Stimulated activated CD4-positive, alpha-beta T cell treated with anti-CD3 and anti-CD28 coated beads, Interleukin-4, amount 100 ng/mL, for 48 hours (primary cell): ENCODE measurements at places on chromosomes 7 and 10.

DNA sequence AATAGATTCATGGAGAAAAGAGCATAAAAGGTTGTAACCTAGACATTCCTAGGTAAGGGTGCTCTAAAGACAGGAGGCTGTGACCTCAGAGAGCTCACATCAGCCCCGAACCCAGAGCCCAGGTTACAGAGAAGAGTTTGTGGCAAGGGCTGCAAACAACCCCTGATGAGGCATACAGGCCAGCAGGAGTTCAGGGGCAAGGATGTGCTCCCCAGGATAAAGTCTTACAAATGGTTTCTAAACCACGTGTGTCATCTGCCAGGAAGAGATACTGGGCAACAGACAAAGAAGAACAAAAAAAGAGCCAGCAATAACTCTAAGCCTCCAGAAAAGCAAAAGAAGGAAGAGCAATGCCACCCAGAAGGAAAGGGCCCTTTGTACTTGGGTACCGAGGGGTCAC is 27.7 kb downstream of the NCAPG2 start:
- DNase-seq, result no peak

- no peak for DNase-seq
Measured at GRCh38 chr7:24836084-24836483, 78.8 kb upstream of the GSDME start.

DNA sequence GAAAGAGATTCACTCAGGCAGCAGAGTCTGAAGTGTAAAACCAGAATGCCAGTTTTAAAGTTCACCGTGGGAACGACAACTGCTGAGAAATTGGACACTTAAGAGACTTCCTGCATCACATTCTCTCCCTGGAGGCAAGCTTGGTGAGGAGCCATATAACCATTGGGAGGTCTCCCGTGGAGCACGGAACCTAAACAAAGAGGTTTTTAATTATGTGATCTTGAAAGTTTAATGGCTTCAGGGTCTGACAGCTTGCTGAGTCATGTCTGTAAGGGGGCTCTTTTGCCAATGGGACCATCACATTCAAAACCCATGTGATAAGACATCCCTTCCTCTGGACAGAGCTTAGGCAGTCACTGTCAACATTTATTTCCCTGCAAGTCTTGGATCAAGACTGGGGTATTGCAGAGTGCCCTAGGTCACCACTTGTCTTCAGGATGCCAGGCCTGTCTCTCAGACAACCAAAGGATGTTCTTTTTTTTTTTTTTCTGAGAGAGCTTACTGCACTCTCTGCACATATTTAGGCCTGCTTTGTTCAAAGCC is 674.4 kb downstream of the TYW1 start:
- no peak for DNase-seq

DNA sequence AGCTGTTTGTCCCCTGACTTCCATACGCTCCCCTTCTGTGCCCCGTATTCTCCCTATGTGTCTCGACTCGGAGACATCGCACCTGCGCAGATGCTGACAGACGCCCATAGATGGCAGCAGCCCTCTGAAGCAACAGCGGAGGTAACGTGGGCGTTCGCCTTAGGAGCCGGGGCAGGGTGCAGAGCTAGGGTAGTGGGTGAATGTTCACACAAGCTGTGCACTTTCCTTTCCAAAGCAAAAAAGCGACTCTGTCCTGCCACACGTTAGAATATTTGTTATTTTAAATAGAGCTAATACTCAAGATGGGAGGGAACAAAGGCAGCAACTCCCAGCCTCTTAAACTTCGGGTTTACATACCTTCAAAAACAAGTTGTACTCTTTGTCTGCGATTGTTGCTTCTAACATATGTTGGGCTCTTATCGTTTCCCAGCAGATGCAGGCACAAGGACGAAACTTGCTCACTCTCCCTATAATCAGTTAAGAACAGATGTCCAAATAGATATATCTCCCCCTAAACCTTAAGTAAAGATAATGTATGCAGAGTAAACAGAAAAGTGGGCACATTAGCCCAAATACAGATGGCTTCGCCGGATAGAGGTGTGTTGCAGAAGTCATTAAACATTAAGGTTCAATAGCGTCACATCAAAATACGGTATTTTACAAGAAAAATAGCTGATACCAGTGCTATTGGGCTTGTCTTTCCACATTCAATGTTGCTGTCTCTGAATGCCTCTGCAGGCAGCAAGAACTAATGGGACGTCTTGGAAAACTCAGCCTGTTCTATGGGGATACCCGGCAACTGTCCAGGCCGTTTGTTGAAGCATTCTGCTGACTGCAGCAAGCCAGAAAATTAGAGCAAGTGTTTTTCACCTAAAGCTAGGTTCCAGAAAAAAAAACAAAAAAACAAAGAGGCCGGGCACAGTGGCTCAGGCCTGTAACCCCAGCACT is 340.3 kb upstream of the PRKCQ start:
- DNase-seq, result peak; percentile 76

DNA sequence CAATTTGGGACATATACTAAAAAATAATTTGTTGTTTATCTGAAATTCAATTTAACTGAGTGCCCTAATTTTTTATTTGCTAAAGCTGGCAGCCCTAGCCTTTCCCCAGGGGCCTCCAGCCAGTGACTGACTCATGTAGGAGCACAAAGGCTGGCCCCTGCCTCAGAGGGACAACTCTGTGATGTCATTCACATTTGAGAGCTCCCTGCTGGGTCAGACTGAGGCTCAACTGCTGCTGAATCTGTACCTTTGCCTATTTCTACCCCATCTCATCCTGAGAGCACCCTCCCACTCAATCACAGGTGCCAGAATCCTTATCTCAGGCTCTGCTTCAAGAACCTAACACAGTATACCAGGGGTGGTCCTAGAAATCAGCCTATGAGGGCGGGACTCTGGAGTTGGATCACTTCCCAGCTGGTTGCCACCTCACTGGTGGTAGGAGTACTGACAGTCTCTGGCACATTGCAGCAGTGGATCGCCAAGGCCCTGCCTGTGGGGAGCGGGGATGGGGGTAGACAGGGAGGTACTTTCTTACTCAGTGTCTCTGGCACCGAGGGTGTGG is 11.6 kb downstream of the GCK start:
- DNase-seq, result no peak

- no peak for DNase-seq
Measured at GRCh38 chr7:149868623-149869290, 5.0 kb upstream of the ATP6V0E2 start.

- no peak for DNase-seq
Measured at GRCh38 chr10:7184660-7185366, 226.0 kb downstream of the SFMBT2 start.

DNA sequence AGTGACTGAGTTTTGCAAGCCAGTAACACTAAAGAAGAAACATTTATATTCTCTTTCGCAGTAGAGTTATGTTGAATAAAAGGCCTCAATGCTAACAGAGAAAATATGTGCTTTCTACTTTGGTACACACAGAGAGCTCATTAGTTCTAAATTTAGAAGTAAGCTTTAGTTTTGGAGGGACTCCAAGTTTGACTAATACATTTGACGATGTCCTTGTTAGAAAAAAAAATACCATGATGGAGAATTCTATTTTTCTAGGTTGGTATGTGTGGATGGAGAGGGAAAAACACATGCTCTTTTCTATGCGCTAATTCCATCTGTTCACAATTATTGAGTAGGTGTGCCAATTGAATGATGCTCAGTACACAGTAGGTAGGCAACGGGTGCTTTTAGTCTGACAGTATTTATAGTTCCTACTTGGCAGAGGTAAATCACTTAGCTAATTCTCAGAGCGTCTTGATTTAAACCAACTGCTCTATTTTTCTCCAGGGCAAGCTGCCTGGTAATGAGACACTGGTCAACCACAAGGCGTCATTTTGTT is 327.2 kb upstream of the AKR1E2 start:
- no peak for DNase-seq

DNA sequence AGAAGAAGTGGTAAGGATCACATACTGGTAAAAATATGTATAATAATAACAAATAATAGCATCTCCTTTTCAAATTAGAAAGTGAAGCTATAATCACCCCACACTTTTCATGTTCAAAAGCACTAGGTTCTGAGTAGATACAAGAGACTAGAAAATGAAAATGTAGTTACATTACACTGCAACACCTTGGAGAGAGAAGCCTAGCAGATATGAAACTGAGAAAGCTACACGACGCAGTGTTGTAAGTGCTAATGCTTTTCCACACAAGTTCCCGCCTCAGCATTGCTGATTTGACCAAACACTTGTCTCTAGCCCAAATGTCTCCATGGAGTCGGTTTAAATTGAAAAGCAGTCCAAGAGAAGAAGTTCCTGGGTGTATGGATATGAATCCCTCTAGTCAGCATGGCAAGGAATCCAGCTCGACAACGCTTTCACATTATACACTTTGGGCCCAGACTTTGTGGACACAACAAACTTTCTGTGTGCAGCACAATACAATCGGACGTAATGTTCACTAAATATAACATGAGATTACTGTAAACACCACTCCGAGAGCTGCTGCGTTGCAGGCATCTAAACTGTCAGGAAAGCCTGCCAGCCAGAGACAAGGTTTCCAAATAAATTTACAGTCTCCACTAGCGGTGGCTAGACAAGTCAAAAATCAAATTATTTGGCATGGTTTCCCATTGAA is 1.7 kb downstream of the PDE1C start:
- DNase-seq, result no peak

DNA sequence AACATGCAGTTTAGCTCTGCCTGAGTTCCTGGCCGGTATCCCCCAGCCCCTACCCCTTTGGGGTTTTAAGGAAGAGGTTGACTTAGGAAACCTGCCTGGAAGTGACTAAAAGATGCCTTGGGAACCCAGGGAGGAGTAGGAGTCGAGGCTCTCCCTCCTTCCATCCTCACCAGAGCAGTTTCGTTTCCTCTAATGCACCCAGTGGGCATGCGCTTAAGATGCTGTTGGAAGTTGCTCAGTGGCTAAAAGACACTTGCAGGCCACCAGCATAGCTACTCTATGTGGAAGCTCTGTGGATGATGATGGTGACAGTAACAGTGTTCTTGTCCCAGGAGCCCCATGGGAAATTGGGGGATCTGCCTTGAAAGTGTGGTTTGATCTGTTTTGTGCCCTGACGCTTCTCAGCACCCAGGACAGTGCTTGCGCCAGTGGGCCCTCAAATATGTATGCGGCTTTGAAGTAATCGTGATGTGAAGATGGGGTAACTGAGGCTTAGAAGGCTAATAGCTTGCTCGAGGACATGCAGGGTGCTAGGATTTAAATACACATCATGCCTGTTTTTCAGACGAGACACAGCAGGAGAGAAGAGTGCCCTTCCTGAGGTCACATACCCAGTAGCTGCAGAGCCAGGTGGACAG is 32.0 kb downstream of the TBATA start:
- no peak for DNase-seq

DNA sequence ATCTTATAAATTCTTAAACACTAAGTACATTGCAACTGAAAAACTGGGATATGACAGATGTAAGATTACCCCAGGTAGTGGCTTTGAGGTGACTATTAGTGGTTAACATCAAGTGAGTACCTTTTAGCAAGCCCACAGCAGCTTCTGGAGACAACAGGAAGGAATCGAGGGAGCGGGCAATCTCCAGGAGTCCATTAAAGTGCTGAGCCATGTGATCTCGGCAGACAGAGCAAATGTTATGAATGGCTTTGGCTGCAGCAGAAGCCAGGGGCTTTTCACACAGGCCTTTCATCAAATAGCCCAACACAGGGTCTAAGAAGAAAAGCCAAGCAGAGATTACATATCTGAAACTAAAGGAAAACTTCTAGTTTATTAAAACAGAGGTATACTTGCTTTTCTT is 48.9 kb downstream of the IRF5 start:
- no peak for DNase-seq

DNA sequence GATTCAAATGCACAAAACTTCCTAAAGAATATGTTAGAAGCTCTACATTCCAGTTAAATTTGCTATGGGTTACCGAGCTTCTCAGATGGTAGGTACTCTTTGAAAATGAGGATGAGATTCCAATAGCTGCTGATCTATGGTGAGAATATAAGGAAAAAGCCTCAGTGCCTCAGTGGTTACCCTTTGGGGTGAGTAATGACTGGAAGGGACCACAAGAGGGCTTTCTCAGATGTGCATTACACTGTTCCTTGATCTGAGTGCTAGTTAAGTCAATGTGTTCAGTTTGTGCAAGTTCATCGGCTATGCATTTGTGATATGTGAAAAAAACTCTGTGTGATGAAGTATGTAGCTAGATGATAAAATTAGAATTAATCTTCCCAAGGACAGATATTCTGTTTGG is 3.5 kb downstream of the NRCAM start:
- no peak for DNase-seq

- no peak for DNase-seq
Measured at GRCh38 chr10:69014171-69014570, 25.6 kb downstream of the KIFBP start.

DNA sequence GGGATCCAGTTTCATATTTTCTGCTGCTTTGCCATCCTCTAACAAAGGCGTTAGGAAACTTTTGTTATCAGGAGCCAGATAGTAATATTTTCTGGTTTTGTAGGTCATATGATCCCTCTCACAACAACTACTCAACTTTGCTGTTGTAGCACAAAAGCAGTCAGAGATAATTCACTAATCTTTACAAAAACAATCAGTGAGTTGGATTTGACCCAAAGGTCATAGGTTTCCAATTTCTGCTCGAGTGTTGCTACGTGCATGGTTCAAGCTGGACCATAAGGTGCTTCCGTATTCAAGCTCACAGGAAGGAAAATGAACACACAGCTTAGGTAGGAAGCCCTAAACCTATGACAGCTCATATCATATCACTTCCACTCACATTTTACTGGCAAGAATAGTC is 92.4 kb upstream of the SFMBT2 start:
- no peak for DNase-seq
